Stimulated activated CD4-positive, alpha-beta T cell treated with anti-CD3 and anti-CD28 coated beads, Interleukin-2, amount 100 ng/mL, for 48 hours (primary cell): ENCODE measurements at places on chromosomes 11 and 22.

DNA sequence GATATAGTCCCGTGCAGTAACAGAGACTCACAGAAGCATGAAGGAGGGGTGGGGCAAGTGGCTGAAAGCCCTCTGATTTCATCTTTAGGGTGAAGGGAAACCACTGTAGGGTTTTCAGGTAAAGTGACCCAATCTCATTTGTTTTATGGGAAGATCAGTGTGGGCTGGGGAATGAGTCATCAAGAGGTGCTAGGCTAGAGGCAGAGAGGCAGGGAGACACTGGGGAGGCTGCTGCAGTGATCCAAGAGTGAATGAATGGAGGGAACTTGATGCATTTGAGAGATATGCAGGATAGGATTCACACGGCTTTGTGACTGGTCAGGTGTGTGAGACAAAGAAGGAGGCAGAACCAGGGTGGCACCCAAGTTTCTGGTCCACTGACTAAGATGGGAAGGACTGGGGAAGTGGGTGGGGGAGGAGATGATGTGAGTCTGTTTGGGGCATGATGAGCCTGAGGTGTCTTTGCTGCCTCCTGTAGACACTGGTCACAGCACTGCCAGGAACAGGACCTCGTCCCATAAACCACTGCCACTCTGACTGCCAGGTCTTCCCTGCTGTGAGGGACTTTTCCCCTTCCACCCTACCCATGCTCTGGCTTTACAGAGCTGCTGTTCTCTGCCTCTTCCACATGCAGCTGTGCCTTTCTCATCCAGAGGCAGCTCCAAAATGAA, 239.0 kb downstream of the TENM4 start:
- no peak for DNase-seq

DNA sequence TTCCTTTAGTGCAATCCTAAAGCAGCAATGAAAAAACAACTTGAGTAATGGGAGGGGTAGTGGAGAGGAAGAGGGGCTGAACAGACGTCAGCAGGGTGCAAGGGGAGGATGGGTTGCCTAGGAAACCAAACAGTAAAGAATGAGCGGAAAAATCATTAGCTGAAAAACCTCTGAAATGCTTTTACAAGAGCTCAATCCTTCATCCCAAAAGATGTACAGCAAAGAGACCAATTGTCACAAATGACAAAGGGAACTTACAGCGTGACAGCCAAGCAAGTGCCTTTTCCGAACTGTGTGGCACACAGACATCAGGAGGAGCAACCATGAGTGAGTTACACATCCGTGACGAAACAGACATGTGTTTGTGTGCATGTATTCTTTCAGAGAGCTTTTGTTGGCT, 104.6 kb downstream of the SIK3 start:
- DNase-seq, result no peak

DNA sequence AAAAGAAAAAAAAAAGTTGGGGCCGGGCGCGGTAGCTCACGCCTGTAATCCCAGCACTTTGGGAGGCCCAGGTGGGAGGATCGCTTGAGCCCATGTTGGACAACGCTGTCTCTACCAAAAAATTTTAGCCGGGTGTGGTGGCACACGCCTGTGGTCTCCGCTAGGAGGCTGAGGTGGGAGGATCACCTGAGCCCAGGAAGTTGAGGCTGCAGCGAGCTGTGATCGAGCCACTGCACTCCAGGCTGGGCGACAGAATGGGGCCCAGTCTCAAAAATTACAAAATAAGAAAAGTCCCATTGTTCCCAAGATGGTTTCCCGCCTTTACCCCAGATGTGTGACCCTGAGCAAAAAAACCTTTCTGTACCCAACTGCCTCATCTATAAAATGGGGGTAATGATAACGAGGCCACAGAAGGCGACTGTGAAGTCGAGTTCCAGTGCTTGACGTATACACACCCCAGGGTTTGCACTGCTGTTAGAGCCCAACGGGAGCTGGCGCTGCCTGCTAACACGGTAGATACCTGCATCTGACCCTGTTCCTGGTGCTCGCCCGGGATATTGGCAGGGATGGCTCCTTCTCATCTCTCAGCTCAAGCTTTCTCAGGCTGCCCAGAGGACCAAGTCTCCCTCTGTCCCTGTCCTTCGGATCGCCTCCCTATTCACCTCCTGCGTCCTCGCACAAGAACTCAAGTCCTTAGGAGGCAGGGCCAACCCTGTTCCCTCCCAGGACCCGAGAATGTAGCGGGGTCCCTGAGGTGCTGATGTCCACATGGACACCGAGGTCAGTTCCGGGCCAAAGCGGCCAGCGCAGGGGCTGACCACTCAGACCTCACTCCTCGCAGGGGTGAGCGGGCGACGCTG, 1.1 kb upstream of the RPLP2 start:
- no peak for DNase-seq

- no peak for DNase-seq
Observed at GRCh38 chr11:62552485-62553079, 6.0 kb upstream of the AHNAK start.

DNA sequence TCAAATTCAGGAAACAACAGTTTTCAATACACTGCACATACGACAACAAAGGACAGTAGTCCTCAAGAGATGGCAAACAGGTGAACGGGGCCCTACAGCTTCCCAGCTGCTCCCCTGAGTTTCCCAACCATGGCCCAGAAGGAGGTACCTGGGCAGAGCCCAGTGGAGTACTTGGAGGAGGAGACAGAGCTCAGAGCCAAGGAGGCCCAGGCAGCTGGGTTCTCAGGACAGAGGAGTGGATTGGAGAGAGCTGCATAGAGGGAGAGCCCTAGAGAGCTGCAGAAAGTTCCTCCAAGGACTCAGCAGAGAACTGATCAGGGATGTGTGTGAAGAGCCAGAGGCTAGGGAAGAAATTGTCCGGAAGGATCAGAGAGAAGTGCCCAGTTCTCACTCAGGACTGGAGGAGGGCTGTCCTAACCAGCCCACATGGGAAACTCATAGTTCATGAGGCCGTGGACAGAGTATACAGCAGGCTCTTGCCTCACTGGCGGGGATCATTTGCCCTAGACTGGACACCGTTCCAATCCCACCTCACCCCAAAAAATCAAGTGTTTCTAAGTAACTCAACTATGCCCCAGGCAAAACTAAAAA, 7.6 kb upstream of the ASCL2 start:
- no peak for DNase-seq

- no peak for DNase-seq
Observed at GRCh38 chr11:69053169-69053477, 4.4 kb downstream of the TPCN2 start.

GRCh38 chr22:27192135-27192829, 534.9 kb downstream of the MIAT start:
- no peak for DNase-seq

GRCh38 chr22:26797910-26798309, 140.5 kb downstream of the MIAT start:
- no peak for DNase-seq

DNA sequence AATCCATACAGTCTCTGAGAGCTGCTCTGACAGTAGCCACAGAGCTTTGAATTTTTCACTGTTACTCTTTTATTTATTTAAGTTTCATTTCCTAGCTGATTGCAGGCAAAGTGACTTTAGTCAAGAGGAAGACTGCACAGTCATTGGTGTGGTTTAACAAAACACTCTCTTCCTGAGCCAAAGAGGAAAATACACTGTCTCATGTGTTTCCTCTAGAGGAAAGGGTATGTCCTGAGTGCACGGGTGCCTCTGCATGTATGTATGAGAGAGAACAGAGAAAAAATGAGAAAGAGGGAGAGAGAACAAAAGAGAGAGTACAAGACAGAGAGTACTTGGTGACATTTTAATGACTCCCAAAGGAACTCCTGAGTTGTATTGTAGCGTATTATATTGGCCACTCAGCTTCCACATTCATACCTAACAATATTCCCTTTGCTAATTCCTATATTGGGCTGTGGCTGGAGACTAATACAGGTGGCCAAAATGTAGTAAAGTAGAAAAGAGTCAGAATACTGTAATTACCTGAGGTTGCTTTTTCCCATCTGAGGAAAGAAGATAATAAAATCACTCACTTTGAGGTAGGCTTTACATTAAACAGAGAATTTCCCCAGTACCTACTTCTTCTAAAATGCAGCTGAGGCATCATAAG, at the start of gene OR4D9:
OR4D9 (plus strand) TSS at position 599 of the 649 bp plus-strand sequence. CDS start 3,374 bp downstream, outside the sequence.
- no peak for DNase-seq

- peak; percentile 47 for DNase-seq
Observed at GRCh38 chr22:35380537-35381423, at the start of gene HMOX1. Gene HMOX1 (plus strand): TSS chr22:35381096. CDS start chr22:35381174, 78 bp downstream.

DNA sequence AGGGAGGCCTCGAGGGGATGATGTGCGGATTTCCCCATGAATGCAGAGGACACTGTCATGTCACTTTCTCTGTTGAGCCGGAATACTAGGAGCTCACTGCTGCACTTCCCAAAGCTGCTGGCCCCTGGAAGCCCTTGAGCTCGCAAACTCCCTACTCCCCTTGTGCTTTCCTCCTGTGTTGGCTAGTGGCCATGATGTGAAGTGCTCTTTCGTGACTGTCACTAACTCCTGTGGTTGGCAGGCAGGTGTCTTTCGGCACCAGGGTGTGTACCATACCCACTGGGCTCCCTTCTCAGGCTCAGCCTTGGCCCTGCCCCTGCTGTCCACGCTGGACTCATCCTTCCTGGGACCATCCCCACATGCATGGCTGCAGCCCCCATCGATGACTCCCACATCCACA, 86.2 kb downstream of the BTBD10 start:
- no peak for DNase-seq

DNA sequence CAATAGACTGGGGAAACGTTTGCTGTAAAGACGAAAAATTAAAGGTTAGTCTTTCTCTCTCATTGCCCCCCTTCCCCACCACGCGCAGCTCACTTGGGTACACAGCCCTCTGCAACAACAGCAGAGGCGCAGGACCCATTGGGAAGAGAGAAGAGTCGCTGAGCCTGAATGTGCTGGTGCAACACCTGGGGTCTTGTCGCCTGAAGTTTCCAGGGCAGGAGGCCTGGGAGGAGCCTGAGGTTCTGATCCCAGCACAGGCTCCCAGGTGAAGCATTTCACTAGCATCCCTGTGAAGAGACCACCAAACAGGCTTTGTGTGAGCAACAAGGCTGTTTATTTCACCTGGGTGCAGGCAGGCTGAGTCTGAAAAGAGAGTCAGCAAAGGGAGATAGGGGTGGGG, 116.2 kb upstream of the NTM start:
- DNase-seq, result no peak

- DNase-seq, result no peak
Observed at GRCh38 chr22:17396516-17396915, 27.3 kb downstream of the CECR2 start.

- DNase-seq, result no peak
Observed at GRCh38 chr22:20064140-20064480, 15.9 kb upstream of the DGCR8 start.

DNA sequence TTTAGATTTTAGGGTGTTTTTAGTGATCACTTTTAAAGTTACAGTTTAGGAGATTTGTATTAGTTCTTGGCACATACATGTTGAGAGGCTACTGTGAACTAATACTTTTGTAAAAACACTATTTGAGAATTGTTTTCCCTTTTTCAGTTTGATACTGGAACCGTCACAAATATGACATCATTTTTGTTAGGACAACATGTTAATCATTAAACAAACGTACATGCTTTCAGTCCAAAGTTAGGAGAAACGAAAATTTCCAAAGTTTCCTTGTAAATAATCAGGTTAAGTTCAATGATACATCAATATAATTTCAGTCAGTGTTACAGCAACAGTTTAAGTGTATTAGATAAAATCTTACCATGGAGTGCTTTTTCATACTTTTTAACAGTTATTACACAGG, 53.1 kb downstream of the SPECC1L start:
- no peak for DNase-seq

- no peak for DNase-seq
Observed at GRCh38 chr11:59801981-59802638, 8.5 kb downstream of the MRPL16 start.

DNA sequence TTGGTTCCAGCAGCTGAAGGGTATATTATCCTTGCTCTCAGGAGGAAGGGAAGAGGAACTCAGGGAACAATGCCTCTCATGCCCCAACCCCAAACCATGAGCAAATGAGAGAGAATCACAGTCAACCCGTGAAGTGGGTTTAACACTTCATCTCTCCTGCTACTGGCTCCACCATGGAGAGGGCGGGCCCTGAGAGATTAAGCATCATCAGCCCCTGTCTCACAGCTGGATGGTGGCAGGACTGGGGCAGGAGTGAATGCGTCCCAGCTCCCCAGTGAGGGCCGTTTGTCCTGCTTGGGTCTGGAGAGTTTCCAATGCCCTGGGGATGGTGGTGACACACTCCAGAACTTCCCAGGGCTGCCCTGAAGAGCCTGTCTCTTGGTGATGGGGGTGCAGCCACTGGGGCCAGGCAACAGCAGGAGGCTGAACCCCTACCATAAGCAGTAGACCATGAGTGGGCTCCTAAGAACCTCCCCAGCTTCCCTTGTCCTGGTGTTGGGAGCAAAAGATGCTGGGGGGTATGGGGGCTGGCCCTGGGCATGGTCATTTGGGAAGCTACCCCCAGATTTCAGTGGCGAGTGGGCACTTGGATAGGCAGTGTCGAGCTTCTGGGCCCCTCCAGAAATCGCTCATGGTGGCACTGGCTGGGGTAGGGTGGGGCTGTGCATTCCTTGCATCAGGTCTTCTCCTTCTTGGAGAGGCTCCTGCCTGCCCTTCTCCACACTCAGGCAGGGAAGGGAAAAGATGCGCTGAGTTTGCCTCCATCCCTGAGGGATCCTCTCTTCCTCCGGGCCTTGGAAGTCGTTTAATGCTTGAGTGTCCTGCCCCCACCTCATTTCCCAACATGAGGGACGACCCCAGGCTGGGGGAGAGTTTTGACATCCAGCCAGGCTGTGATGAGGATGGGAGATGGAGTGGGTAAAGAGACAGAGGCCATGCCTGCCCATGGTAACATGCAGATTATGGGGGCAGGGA, 157.5 kb downstream of the ST3GAL4 start:
- no peak for DNase-seq

DNA sequence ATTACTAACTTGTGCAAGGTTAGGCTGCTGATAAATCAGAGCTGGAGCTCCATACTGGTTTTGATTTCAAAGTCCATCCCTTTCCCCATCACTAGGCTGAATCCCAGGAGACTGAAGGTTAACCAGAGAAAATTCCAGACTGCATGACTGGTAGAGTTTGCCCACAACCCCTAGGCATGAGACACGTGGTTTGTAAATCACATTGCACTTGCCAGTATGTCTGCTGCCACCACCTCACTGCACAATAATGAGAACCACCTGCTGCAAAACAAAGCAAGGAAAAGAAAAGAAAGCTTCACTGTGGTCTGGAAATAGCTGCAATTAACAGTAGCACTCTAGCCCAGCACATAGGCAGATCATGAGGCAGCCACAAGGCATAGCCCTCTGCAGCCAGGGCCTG, 67.6 kb upstream of the NTM start:
- DNase-seq, result no peak

GRCh38 chr22:38397189-38398085, 57.6 kb downstream of the KCNJ4 start:
- no peak for DNase-seq

- DNase-seq, result no peak
Observed at GRCh38 chr11:96143041-96143521, 199.9 kb downstream of the MAML2 start.

DNA sequence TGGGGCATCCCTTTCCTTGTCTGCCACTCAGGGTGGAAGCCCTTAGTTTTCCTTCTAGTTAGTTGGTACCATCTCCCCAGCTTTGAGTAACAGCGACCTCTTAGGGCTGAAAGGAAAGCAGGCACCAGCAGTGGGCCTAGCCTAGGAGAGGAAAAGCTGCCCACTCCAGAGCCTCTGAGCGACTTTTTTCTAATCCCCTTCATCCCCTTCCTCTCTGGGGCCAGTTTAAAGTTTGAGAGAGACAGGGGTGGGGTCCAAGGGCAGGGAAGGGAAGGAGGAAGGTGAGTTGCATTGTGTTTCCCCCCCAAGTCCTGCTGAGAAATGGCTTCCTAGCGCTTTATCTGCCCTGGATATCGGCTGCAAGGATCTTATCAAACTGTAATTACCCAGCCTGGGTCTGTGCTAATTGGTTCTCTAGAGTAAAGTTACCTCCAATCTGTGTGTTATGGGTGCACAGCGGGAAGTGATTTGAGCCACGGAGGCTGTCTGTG, 573.9 kb upstream of the CADM1 start:
- DNase-seq, result no peak
